ENCODE measurements at places on chromosomes 16 and 17.

DNA sequence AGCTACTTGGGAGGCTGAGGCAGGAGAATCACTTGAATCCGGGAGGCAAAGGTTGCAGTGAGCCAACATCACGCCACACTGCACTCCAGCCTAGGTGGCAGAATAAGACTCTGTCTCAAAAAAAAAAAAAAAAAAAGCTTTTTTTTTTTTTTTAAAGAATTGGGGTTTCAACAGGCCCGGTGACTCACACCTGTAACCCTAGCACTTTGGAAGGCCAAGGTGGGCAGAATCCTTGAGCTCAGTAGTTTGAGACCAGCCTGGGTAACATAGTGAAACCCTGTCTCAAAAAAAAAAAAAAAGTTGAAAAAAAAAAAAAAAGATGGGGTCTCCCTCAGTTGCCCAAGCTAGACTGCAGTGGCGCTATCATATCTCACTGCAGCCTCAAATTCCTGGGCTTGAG is 6.6 kb upstream of the HEXIM2 start:
- DNase-seq, result no peak

DNA sequence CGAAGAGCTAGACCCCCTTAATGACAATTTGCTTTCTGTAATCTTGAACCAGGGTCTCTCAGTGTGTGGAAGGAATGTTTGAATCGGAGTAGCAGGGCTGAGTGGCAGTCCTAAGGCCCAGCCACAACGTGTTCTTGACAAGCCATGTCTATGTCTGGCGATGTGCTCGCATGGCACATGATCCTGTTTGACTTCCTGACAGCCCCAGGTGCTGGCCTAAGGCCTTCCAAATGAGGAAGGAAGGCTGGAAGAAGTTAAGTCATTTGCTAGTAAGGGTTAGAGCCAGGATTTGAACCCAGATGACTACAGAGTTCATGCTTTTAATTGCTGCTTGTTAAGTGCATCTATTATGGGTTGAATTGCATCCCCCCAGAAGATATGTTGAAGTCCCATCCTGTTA is 486.7 kb downstream of the MAF start:
- no peak for DNase-seq

DNA sequence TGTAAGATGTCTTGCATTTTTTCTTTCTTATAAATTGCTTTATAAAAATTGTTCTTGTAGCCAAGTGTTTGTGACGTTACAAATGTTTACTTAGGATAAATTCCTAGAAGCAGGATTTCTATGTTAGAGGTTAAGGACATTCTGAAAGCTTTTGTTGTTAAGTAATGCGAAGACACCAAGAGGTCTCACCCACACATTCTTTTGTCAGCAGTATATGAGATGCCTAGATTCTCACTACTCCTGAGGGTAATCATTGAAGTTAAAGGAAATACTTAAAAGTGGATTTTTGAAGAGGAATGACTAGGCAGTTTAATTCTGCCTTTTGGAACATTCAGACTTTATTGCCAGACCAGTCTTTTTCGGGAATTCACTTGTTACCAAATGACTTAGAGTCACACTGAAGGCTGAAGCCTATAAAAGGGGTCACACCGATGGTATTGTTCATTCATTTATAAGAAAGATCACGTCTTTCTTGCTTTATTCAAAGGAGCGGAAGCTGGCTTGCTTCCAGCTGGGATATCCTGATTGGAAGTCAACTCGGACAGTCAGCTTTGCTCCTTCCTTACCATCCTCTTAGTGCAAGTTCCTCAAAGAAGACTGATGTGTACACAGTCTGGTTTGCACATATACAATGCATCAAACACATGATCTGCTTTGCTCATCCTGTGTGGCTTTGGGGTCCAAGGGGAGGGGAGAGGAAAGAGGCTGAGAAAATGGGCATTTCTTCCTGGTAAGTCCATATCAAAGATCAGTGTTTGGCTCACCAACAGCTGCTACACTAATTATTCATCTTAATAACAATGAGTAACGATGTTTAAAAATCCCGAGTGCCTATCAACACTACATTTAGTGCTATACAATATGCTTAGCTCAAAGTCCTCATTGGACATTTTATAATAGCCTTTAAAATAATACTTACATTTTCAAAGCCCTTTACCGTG is 160.0 kb downstream of the MAP2K6 start:
- DNase-seq, result no peak

DNA sequence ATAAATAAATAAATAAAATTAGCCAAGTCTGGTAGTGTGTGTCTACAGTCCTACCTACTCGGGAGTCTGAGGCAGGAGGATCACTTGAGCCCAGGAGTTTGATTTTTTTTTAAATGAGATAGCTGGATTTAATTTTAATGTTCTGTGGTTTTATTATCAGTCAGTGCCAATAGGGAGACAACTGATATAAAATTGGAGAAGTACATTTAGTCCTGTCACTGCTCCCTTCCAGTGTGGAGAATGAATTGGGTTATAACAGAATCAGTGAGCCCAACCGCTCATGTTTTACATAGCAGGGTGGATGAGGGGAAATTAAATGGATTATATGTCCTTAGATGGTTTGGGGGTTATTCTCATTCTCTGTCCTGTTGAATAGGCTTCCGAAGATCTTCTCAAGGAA is 6.2 kb downstream of the NME1 start:
- DNase-seq, result no peak

GRCh38 chr16:53948734-53949430 is 244.9 kb downstream of the FTO start:
- no peak for DNase-seq

DNA sequence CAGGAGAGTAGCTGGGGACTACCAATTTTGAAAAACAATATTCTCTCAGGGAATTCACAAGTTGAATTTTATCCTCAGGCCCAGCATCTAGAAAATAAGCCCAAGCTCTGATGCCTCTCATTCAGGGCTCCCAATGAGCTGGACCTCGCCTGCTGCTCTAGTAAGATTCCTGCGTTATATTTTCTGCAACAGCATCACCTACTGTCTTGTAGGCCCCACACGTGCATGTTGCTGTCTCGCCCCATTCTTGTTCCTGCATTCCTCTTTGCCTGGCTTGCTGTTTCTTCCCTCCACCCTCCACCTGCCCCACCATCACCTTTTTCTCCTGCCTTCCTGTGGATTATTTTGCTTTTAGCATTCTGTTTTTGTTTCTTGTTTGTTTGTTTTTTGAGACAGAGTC is 8.3 kb upstream of the ST6GALNAC2 start:
- no peak for DNase-seq

DNA sequence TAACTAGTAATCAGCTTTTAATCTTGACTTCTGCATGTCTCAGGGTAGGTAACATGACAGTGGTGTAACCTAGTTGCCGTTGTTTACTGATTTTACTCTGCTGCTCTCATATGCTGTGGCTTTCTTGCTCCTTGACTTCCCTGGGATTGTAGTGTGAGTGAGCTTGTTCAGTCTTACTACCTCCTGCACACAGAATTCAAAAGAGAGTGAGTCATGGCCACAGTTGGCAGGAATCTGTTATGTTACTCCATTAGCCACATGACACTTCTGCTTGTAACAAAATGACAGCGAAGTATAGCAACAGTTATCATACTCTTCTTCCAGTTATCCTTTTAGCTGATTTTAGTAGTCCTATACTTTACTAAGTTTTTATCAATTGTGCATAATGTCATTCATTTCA is 18.8 kb downstream of the TNRC6A start:
- no peak for DNase-seq

DNA sequence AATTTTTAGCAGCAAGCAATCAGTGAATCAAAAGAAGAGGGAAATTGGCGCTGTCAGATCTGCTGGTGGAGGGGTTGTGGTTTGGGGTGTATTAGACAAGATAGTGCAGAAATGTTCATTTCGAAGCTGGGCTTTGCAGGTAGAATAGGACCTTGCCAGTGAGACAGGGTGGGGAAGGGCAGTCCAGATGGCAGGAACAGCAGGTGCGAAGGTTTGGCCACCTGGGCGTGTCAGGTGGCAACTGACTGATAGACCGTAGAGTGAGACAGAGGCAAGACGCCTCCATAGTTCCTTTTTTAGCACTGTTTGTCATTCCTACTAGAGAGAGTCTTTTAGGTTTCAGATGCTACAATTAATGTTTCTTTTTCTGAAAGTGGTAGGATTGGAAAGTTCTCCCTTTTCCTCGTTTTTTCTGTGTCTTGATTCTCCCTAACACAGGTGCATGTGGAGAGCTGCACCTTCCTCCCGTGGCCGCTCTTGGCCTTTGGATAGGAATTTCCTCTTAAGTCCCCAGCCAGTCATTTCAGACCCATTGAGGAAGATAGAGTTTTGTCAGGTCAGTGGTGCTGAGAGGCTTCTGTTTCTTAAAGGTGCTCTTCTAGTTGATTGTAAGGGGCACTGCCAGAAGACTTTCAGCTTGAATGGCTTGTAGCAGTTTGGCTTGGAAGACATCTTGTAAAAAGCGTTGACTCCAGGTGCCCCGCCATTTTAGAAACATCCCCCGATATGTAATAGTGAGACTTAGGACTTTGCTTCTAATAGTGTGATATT is 315.6 kb downstream of the SNX29 start:
- peak; percentile 44 for DNase-seq

- no peak for DNase-seq
These were observed 507.6 kb downstream of the WWOX start for GRCh38 chr16:78607022-78607421.

- no peak for DNase-seq
These were observed 24.5 kb upstream of the DUSP14 start for GRCh38 chr17:37465069-37465616.

DNA sequence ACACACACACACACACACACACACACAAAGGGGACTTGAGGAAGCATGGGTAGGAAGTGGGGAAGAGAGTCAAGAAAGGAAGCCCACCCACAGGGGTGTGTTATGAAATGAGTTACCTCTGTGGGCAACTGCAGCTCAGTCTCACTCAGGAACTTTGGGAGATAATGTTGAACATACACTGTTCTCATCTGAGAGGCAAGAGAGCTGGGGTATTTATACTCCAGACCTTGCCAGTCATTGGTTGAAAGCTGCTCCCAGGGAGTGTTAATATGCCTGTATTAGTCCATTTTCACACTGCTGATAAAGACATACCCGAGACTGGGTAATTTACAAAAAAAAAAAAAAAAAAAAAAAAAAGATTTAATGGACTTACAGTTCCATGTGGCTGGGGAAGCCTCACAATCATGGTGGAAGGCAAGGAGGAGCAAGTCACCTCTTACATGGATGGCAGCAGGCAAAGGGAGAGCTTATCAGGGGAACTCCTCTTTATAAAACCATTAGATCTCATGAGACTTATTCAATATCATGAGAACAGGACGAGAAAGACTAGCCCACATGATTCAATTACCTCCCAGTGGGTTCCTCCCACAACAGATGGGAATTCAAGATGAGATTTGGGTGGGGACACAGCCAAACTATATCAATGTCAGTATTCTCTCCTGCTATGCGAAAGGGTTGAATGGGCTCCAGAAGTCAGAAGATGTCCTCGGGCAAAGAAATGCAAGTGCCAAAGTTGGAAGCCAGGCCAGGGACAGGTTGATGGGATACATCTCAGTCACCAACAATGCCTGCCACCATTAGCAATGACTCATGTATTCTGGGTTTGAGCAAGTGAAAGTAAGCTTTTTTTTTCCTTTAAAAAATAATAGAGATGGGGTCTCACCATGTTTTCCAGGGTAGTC is 270.5 kb downstream of the MRTFB start:
- DNase-seq, result no peak

DNA sequence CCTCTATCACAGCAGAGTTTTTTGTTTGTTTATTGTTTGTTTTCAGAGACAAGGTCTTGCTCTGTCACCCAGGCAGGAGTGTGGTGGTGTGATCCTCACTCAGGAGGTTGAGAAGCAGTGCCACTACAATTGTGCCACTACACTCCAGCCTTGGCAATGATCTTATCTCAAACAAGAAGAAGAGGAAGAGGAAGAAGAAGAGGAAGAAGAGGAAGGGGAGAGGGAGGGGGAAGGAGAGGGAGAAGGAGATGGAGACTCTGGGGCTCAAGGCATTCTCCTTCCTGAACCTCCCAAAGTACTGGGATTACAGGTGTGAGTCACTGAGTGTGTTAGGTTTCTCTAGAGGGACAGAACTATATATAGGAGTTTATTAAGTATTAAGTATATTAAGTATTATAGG is 17.1 kb upstream of the C17orf58 start:
- no peak for DNase-seq

GRCh38 chr16:55294129-55294528 is 29.9 kb upstream of the IRX6 start:
- DNase-seq, result no peak

GRCh38 chr17:57293077-57293476 is 36.8 kb downstream of the MSI2 start:
- DNase-seq, result no peak

- DNase-seq, result no peak
These were observed 3.0 kb downstream of the NGFR start for GRCh38 chr17:49498029-49498615.

GRCh38 chr17:68514831-68515635 is 2.8 kb downstream of the PRKAR1A start:
- no peak for DNase-seq

DNA sequence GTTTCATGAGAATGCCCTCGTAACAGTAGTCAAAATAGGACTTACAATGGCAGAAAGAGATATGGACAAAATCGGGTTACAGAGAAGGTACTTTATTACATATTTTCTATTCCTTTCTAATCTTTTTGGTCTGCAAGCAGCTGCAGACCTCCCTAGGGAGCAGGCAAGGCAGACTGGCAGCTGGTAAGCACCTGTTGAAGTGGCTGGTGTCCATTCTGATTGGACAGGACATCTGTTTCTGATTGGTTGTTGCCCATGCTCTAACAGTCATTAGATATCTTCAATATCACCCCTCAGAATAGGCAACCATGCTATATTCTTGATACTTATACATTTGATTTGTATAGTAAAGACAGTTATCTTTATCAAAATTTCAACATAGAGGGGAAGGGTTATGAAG is 606.3 kb downstream of the KCNJ2 start:
- no peak for DNase-seq

DNA sequence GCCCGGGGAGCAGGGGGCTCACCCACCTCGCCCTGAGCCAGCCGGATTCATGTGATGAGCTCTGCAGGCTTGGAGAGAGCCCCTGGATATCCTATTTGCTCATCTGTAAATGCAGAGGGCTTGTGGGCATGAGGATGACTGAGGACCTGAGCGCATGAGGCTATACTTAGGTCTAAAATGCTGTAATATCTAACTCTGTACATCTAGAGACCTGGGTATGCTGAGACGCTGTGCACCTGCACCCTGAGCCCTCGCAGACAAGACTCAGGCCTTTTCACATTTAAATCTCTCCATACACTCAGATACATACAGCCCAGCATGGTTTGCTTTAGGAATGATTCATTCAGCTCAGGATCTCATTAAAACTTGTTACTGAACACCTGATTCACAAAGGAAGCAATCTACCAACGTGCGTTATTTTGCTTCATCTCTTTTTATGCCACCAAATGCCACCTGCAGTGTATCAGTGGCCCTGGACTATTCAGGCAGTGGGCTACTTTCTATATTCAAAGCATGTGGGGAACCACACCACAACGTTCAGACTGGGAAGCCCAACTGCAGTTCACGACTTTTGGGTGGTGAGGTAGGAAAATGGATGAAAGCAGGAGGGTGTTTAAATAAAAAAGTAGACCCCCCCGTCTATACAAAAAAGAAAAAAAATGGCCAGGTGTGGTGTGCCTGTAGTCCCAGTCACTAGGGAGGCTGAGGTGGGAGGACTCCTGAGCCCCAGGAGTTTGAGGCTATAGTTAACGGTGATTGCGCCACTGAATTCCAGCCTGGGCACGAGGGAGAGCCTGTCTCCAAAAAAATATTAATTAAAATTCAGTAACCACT is 12.0 kb downstream of the USP7 start:
- no peak for DNase-seq
